ENCODE measurements at places on chromosomes 4 and X.
A peak's percentile ranks its signal among the peaks of the same experiment; 100 is the strongest.

DNA sequence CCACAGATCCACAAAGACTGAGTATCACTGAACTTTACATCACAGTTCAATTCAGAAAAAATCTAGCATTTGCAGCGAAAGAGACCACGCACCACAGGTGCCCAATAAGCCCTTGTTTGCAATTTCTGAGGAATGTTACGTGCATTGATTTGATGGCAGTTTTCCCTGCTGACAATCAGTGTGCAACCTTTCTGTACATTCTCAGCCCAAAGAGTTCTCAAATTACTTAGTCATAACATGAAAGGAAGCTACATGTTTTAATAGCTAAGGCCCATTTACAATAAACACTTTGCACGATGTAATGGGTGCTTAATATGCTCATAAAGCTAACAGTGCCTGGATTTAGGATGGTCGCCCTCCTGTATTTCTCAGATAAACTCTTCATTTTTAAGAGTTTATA, 47.9 kb downstream of the PTCHD1 start:
- DNase-seq, result no peak

- DNase-seq, result no peak
Measured at GRCh38 chr4:183632689-183633088, 26.3 kb downstream of the RWDD4 start.

DNA sequence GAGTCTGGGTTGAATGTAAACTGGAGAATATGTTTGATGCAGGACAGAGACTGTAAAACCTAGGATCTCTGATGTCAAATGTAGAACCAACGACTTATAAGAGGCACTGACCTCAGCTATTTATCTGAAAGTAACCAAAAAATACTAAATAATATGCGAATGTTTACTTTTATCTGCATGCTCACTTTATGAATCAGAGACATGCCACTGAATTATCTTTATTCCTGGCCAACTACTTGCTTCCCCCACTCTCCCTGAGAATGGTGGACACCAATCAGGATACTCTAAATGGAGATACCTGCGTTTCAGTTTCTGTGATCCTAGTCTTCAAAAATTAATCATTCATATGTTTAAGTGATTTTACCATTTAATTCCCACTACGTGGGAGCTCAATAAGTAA, 1038.4 kb upstream of the PABPC4L start:
- no peak for DNase-seq

- DNase-seq, result no peak
Measured at GRCh38 chrX:136176399-136176825, 29.1 kb downstream of the FHL1 start.

- DNase-seq, result peak; percentile 54
Measured at GRCh38 chr4:101345596-101346350, 1.6 kb downstream of the PPP3CA start.

GRCh38 chr4:80179637-80180161, 17.6 kb upstream of the PRDM8 start:
- no peak for DNase-seq

GRCh38 chrX:47232803-47233332, at the start of gene USP11:
Gene USP11, plus strand, starts transcription at chrX:47233009. Its CDS starts 35 bp downstream, at chrX:47233044.
- DNase-seq, result peak; percentile 12

- no peak for DNase-seq
Measured at GRCh38 chr4:146236216-146236615, 21.9 kb downstream of the REELD1 start.

DNA sequence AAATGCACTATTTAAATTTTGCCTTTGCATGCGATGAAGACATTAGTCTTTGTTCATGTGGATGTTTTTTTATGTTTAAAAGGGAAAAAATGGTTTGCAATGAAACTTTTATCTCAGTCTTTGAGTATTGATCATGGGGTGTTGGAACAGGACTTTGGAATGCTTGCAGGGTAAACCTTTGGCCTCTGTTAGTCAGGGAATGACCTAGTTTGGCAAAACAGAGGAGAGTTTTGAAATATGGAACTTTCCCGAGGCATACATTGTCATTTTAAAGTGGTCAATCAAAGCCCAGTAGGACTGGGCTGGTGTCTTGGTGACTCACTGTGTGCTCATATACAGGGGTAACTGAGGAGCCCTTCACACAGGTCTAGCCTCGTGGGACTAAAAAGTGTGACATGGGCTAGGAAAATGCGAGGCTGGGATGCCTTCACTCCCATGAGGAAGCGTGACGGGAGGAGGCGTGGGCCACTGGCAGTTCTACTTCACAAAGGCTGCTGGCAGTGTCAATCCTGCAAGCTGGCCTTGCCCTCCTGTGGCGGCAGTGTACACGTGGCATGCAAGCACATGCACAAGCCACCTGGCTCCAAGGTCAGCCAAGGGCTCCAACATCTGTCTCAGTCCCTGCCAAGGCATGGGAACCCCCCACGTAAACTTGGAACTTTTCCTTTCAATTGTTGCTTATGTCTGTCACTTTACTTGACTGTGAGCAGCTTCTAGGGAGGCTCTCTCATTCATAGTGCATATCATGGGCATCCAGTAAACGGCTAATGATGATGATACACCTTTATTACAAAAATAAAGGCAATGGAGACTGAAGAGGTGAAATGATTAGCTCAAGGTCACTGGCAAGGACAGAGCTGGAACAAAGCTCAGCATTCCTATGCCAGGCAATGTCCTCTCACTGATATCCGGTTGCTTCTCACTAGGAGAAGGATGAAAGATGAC, 5.2 kb upstream of the F11 start:
- no peak for DNase-seq

GRCh38 chrX:13652287-13652793, 601 bp upstream of the TCEANC start:
- DNase-seq, result no peak

- DNase-seq, result no peak
Measured at GRCh38 chrX:10077425-10078188, 79.2 kb upstream of the CLCN4 start.

GRCh38 chr4:144906181-144906925, 191.6 kb downstream of the ANAPC10 start:
- no peak for DNase-seq

- no peak for DNase-seq
Measured at GRCh38 chrX:23857935-23858334, 49.8 kb downstream of the APOO start.

GRCh38 chr4:48558819-48559218, 68.8 kb downstream of the ZAR1 start:
- DNase-seq, result no peak

GRCh38 chr4:100084892-100085291, 105.4 kb downstream of the DDIT4L start:
- DNase-seq, result no peak

DNA sequence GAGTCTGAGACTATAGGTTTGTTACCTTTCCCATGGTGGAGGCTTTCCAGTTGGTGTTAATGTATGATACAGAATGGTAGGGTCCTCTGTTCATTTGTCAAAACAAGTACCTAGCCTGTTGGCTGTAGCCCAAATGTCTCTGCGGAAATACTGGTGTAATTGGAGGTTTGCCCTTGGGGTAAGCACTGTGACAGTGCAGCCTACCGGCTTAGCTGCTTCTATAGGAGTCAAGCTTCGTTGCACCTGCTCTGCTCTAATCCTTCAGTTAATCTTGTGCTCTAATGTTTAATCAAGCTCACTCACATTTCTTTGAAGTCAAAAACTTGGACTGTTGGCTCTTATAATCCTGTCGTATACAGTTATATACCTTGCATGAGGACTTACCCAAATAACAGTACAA, 203.4 kb downstream of the CCNG2 start:
- no peak for DNase-seq

DNA sequence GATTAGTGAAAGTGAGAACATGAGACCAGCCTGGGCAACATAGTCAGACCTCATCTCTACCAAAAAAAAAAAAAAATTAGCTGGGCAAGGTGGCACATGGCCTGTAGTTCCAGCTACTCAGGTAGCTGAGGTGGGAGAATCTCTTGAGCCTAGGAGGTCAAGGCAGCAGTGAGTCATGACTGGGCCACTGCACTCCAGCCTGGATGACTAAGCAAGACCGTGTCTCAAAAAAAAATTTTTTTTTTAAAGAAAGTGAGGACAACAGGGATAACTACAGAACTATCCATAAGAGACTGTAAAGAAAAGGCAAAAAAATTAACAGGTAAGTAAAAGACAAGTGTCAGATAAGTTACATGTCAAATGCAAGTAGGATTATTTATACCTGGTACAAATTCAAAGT, 13.5 kb upstream of the SPP1 start:
- no peak for DNase-seq
